ENCODE measurements at places on chromosomes 5 and 9. TPM values are rescaled to one million over a fixed set of nuclear protein-coding genes. Genes with fewer than 3 reads are reported as not detected.

Gene IFNA21
- total RNA-seq = not detected

GRCh38 chr9:130870491-130871381 lies 25.9 kb downstream of the QRFP start:
- no peak overlapping the region for H3K27ac ChIP-seq
- H3K36me3 ChIP-seq = peaks cover 4% of the 10 kb centered on the region
- no peak overlapping the region for H3K4me3 ChIP-seq

GRCh38 chr5:91126448-91126847 lies 256.7 kb downstream of the ARRDC3 start:
- H3K4me1 ChIP-seq = peaks cover 4% of the 10 kb centered on the region
- DNase-seq = no peak
- peak overlapping the region; percentile 82 for H3K27ac ChIP-seq

DNA sequence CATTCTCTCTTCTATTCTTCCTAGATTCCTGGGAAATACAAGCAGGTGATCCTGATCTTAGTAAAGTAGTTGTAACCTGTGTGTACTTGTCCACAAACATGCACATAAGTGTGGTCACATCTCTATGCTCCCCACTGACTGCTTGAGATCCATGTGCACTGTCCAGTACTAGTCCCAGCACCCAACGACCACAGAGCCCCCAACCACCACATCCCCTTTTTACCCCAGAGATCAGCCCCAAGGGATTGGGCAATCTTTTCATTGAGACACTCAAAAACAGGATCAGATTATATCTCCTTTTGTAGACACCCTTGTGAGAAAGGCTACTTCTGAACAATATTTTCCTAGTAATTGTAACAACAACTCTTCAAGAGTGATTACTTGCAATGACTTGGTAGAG lies 240.6 kb downstream of the ACTL7B start:
- H3K4me3 ChIP-seq = no peak overlapping the region
- DNase-seq = no peak
- no peak overlapping the region for H3K27ac ChIP-seq
- no peaks in the 10 kb centered on the region for H3K27me3 ChIP-seq

Gene VCAN
- 138 TPM for total RNA-seq

Gene RLN2
- 1.6 TPM for total RNA-seq

GRCh38 chr5:137997726-137998213 lies 35.1 kb downstream of the FAM13B start:
- no peak overlapping the region for H3K4me3 ChIP-seq
- peaks cover 4% of the 10 kb centered on the region for H3K4me1 ChIP-seq
- no peak for DNase-seq
- no peak overlapping the region for H3K27ac ChIP-seq
- H3K36me3 ChIP-seq = no peaks in the 10 kb centered on the region
- H3K27me3 ChIP-seq = no peaks in the 10 kb centered on the region

- H3K27me3 ChIP-seq = no peaks in the 10 kb centered on the region
- no peak overlapping the region for H3K27ac ChIP-seq
- H3K4me1 ChIP-seq = no peaks in the 10 kb centered on the region
Measured at GRCh38 chr5:141272906-141273305, 27.7 kb downstream of the PCDHB15 start.

- H3K4me3 ChIP-seq = no peak overlapping the region
- H3K4me1 ChIP-seq = no peaks in the 10 kb centered on the region
- no peaks in the 10 kb centered on the region for H3K36me3 ChIP-seq
- H3K27ac ChIP-seq = no peak overlapping the region
Measured at GRCh38 chr5:138961221-138961620, 86.1 kb upstream of the LRRTM2 start.

Gene CCL27
- total RNA-seq = not detected

Gene OR1J2
- total RNA-seq = not detected

DNA sequence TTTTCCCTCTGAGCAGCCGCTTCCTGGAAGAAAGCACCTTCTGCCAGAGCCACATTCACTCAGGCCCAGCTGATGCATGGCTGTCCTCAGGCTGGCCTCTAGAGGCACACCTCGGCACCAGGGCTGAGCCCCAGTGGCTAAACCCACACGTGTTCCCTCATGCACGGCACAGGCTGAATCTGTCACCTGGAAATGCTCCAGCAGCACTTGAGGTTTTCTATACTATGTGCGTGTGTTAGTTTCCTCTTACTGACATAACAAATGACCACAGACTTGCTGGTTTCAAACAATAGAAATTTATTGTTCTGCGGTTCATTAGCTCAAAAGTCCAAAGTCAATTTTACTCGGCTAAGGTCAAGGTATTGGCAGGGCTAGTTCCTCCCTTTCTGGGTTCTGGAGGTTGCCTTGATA lies 141.4 kb downstream of the LRRC70 start:
- H3K4me1 ChIP-seq = no peaks in the 10 kb centered on the region
- no peaks in the 10 kb centered on the region for H3K27me3 ChIP-seq
- no peak overlapping the region for H3K27ac ChIP-seq

Gene MBLAC2
- 5.2 TPM for total RNA-seq

DNA sequence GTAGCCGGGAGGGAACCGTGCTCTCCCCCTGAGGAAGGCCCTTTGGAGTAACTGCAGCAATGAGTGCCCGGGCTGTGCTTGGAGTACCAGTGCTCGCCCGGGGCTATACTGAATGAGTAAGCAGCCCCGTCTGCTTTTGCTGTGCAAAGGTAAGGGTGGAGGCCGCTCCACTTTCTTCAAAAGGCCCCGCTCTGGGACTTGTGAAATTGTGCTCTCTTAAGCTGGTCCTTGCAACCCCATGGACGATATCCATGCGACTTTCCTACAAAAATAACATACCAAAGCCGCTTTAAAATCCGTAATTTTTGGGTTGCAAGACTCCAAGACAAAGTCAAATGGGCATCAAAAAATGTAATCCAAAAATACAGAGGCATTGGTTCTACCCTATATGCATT lies 578 bp upstream of the TNFAIP8 start:
- no peaks in the 10 kb centered on the region for H3K27me3 ChIP-seq
- H3K4me1 ChIP-seq = no peaks in the 10 kb centered on the region
- H3K4me3 ChIP-seq = peak overlapping the region; percentile 67
- no peak for DNase-seq
- no peaks in the 10 kb centered on the region for H3K36me3 ChIP-seq

- H3K4me1 ChIP-seq = no peaks in the 10 kb centered on the region
- no peaks in the 10 kb centered on the region for H3K27me3 ChIP-seq
- no peak overlapping the region for H3K4me3 ChIP-seq
- H3K27ac ChIP-seq = no peak overlapping the region
Measured at GRCh38 chr9:6667633-6668280, 22.2 kb upstream of the GLDC start.

DNA sequence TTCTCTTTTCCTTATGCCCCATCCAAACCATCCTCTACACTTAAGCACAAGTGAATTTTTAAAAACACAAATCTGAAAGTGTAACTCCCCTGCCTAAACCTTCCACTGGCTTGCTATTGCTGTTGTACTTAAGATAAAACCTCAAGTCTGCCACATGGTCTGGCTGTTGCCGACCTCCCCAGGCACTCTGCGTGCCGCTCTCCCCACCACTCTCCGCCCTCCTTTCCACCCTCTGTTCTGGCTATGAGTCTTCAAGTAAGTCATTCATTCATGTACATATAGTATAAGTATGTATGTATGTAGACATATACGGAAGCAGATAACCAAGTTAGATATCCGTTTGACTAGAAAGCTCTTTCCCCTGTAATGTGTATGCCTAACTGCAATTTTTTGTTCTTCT lies 94.7 kb upstream of the ANKRD55 start:
- no peaks in the 10 kb centered on the region for H3K36me3 ChIP-seq
- no peak overlapping the region for H3K27ac ChIP-seq
- no peak overlapping the region for H3K4me3 ChIP-seq
- DNase-seq = no peak
- no peaks in the 10 kb centered on the region for H3K27me3 ChIP-seq

DNA sequence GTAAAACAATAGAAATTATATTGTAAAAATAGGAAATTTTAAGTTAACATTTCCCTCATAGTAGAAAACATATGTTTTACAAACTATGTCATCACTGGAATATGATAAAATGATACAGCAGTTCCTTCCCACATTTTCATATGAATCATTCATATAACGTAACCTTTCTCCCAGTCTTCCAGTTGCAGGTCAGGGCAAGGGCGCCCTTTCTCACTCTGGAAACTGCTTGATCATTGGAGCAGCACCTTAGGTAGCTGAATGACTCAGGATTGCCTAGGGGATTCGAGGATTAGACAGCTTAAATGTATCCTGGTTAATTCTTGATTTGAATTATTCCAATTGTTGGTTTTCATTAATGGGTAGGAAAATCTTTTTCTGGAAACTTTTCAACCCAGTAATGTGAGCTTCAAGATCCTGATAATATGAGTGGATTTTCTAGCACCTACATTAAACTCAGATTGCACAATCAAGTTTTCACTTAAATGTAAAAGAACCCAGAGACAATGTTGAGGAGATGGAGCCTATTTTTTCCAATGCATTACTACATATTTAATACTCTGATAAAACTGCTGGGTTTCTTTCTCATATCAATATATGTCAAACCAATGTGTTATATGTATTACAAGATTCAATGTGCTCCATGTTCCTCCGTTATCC lies 32.6 kb upstream of the ANXA1 start:
- H3K27ac ChIP-seq = no peak overlapping the region
- no peaks in the 10 kb centered on the region for H3K36me3 ChIP-seq
- no peaks in the 10 kb centered on the region for H3K27me3 ChIP-seq
- DNase-seq = no peak

DNA sequence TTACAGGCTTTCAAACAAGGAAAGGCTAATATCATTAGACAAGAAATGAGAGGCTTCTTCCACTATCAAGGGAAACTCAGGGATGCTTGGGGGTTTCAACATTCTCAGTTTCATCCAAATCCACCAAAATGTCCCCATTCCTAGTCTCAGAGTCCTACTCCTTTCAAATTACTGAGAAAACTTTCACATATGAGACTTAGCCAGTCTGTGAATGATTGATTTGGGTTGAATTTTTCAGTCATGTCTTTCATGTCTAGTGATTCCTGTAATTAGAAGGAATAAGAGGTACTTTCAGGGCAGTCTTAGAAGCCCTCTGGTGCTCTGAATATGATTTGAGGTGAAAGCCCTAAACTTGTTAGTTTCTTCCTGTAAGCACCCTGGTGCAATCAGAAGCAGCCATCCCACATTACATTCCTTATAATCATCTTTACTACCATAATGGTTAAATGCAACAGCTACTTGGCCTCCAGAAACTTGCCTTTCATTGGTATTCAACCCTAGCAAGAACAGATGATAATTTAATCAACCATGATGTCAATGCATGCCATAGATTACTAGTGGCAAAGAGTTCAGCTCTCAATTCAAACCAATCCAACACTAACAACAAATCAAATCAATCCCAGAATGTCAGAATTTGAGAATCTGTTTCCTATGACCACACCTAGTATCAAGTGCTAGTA lies 50.7 kb upstream of the RIC1 start:
- no peak overlapping the region for H3K27ac ChIP-seq
- H3K4me1 ChIP-seq = no peaks in the 10 kb centered on the region
- no peaks in the 10 kb centered on the region for H3K27me3 ChIP-seq
- no peak overlapping the region for H3K4me3 ChIP-seq
- no peak for DNase-seq

GRCh38 chr5:86768699-86769202 lies 151.0 kb downstream of the COX7C start:
- DNase-seq = no peak
- H3K36me3 ChIP-seq = no peaks in the 10 kb centered on the region
- no peak overlapping the region for H3K27ac ChIP-seq
- no peak overlapping the region for H3K4me3 ChIP-seq
- H3K4me1 ChIP-seq = no peaks in the 10 kb centered on the region

- no peaks in the 10 kb centered on the region for H3K36me3 ChIP-seq
- H3K4me1 ChIP-seq = no peaks in the 10 kb centered on the region
- no peaks in the 10 kb centered on the region for H3K27me3 ChIP-seq
Measured at GRCh38 chr5:173903396-173904140, 15.4 kb downstream of the CPEB4 start.

DNA sequence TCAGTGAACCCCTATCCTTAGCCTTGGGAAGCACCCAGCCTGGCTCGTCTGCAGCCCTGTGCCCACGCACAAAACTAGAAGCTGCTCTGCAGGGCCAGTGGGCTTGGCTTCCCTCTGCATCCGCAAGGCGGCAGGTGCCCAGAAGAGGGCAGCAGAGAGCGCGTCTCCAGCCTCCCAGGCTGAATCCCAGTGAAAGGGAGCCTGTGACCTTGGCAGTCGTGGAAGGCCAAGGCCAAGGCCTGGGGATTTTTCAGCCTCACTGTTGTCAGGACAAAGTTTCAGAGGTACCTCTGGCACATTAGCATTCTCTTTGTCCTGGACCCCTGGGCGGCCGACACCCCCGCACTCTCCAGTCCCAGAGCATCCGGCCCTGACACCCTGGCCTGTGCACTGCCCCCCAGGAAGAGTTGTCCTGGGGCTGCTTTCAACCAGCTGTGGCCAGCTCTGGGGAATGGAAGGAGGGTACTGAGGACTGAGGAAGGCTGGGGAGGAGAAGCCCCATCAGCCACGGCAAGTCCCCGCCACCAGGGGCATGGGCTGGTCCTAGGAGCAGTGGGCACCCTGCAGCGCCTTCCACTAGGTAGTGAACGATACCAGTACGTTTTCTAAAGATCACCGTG lies 63.6 kb upstream of the IL17B start:
- H3K4me1 ChIP-seq = peaks cover 15% of the 10 kb centered on the region
- H3K27ac ChIP-seq = peak overlapping the region; percentile 92
- no peaks in the 10 kb centered on the region for H3K36me3 ChIP-seq
- H3K4me3 ChIP-seq = no peak overlapping the region
- peak; percentile 84 for DNase-seq
- no peaks in the 10 kb centered on the region for H3K27me3 ChIP-seq

GRCh38 chr9:120729791-120730241 lies 15.5 kb upstream of the MEGF9 start:
- H3K4me3 ChIP-seq = no peak overlapping the region
- DNase-seq = no peak

DNA sequence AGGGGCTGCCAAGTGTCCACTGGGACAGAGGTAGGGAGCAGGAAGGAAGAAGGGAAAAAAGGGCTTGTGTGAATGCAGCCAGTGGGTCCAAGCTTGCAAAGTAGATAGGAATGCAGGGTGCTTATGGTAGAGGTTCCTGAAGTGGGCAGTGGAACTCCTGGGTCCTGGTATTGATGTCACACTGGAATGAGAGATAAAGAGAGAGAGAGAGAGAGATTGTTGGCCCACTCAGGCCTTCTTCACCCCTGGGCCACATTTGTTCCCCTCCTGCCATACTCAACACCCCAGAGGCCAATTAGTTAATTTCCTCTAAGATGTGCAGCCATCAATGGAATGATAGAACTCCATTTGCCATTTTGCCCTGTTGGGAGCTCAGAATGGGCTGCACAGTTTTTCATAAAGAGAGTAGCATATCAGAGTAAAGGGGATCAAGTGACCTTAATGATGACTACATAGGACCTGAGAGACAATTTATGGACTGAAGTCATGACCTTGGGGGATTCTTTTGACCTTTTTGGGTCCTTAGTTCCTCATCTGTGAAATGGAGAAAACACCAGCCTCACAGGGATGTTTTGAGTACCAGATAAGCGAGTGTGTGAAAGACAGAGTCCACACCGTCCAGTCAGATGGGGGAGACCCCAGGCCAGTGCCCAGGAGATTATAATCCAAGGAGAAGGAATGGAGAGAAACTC lies 52.9 kb downstream of the PPARGC1B start:
- H3K36me3 ChIP-seq = no peaks in the 10 kb centered on the region
- peak overlapping the region; percentile 32 for H3K27ac ChIP-seq
- no peak overlapping the region for H3K4me3 ChIP-seq
- DNase-seq = no peak

Data from breast epithelium (tissue), 4 donors.